ENCODE measurements at places on chromosomes 6 and 20. TPM values are rescaled to one million over a fixed set of nuclear protein-coding genes. Genes with fewer than 3 reads are reported as not detected.

Gene PCSK2
- not detected for total RNA-seq

Gene KIF13A
- total RNA-seq: 13.5 TPM

Gene ARHGAP40
- 1.5 TPM for total RNA-seq

Gene C6orf15
- total RNA-seq: 0.13 TPM

Gene HLA-DMB
- total RNA-seq: 0.65 TPM

Gene OVOL2
- not detected for total RNA-seq

Gene FOXQ1
- 0.38 TPM for total RNA-seq

Gene GRM4
- total RNA-seq: 0.89 TPM

Gene RAET1E
- total RNA-seq: not detected

Gene NELFE
- 108 TPM for total RNA-seq
